Coronary artery (tissue), 2 donors: ENCODE measurements at places on chromosomes 13 and 19.

DNA sequence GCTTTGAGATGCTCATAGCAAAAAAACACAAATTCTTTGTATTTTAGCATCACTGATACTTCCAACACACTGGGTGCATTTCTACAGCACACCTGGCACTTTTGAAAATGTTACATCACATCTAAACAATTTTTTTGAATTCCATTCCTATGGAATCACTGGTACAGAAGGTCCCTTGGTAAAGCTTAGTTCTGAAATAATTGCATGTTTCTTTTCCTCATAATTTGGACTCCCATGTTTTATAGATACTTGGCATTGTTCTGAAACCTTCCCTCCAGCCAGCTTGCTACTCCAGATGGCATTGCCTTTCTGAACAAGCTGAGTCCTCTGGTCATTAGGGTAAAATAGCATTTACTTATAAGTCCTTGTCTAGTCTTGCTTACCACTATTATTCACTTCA is 481.3 kb upstream of the GPC6 start:
- no peak for DNase-seq

DNA sequence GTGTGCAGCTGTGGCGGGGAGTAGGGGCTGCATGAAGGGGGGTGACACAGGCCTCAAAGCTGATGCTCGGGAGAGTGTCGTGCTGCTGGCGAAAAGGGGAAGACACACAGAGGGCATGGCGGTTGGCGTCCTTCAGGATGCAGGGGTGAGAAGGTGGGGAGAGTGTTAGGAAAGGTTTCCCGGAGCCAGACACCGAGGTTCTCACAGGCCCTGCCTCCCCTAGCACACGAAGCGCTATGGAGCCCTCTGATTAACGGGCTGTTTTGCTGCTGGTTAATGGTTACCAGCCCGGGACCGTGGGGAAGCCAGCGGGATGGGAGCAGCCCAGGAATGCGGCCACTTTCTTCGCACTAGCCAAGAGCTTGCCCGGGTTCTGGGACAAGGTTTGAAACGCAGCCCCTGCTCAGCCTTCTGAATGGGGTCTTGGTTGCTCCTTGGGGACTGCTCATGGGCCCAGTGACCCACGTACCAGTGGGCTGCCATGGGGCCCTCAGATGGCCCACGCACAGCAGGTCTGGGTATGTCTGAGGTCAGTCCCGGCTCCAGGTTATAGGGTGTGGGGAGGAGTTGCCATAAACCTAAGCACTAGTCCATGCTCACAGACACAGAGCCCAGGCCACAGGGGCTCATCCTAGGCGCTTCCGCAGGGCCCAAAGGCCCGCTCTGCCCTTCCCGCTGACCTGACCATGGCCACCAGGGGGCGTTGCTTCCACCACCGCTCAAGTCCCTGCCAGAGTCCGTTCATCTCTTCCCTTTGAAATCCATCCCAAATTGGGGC is 31.3 kb upstream of the ISYNA1 start:
- no peak for DNase-seq

GRCh38 chr19:15235781-15236180 is 3.5 kb upstream of the EPHX3 start:
- no peak for DNase-seq

DNA sequence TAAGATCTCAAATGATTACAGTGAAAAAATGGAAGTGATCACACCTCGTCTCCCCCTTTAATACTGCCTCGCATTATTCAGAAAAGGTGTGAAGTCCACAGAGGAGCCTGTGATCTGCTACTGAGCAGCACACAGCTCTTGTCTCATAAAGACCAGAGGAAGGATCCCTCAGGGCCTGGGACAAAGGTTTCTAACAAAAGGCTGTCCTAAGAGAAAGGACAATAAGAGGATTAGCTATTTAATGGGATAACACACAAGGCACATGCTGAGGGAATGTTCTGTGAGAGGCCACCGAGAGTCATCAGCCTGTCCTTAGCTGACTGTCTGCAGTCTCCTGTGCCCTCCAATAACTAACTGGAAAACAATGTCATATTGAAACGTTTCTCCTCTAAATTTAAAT is 26.7 kb downstream of the EBPL start:
- no peak for DNase-seq

DNA sequence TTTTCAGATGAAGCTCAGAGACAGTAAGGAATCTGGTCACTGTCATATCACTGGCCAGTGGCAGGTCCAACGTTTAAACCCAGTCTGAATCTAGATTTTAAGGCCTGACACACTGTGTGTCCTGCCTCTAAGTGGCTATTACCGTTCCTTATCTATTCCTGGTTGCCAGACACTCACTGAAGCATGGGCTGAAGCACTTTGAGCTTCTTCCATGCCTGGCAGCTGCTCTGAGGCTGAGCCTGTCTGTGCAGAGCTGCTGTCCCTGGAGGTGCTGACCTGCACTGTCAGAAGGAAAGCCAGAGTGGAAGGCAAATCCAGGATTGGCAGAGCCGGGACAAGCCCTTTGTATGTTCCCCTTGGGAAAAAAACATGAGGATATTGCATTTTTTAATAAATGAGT is 109.2 kb upstream of the SLC7A1 start:
- DNase-seq, result peak; percentile 40

GRCh38 chr13:107585469-107586180 is 629.7 kb downstream of the LIG4 start:
- no peak for DNase-seq

DNA sequence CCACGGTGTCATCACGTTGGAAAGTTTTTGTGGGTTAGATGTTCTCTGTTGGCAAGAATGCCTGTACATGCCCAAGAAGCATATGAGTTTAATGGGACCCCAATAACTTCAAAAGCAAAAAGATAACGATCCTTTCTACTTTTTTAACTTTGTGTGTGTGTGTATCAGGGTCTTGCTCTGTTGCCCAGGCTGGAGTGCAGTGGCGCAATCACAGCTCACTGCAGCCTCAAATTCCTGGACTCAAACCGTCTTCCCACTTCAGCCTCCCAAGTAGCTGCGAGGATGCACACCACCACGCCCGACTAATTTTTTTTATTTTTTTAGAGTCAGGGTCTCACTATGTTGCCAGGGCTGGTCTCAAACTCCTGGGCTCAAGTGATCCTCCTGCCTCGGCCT is 34.3 kb upstream of the TPM4 start:
- no peak for DNase-seq

DNA sequence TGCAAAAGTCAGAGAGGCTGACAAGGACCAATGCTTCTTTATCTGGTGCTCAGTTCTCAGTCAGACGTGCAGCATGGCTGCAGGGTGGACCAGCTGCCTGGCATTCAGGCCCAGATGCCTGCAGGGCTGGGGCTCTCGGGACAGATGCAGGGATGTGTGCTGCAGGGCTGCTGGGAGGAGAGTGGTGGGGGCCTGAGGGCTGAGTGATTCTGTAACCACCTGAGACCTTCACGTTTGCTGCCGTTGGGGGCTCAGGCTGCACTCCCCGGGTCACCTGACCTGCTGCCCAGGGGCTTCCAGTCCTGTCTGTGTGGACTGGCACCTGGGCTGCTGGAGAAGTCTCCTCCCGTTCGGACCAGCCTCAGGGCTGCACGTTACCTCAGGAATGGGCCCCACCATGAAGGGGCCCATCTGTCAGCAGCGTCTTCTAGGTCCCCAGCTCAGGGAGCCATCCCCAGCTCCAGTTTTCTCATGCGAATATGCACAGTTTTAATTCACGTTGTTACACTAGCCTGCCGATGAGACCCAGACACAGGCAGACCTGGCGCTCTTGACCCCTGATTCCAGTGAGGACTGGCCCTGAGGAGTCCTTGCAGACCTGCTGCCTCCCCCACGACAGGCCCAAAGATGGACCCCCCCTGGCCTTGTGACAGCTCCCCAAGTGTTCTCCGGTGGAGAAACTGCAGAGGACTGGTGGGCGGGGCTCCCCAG is 16.9 kb downstream of the KCTD15 start:
- no peak for DNase-seq

GRCh38 chr13:80814541-80814940 is 473.6 kb upstream of the SPRY2 start:
- DNase-seq, result no peak

DNA sequence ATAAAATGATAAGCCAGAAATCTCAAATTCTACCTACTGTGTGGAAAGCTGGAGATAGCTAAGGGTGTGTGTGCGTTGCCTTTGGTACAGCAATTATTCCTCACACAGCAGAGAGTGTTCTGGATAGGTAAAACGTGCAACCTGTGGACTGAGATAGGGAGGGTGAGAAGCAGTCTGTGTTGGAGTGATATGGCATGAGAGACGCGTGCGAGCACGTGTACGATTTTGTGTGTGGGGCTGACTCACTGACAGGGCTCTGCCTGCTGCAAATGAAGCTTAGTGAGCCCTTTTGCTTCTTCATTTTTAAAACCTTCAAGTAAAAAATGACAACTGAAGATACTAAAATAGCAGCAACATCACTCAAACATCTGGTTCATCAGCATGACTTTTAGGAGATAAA is 35.7 kb upstream of the SLC10A2 start:
- DNase-seq, result no peak

- peak; percentile 92 for DNase-seq
These were observed 2.9 kb upstream of the LTBP4 start for GRCh38 chr19:40598121-40598917.

DNA sequence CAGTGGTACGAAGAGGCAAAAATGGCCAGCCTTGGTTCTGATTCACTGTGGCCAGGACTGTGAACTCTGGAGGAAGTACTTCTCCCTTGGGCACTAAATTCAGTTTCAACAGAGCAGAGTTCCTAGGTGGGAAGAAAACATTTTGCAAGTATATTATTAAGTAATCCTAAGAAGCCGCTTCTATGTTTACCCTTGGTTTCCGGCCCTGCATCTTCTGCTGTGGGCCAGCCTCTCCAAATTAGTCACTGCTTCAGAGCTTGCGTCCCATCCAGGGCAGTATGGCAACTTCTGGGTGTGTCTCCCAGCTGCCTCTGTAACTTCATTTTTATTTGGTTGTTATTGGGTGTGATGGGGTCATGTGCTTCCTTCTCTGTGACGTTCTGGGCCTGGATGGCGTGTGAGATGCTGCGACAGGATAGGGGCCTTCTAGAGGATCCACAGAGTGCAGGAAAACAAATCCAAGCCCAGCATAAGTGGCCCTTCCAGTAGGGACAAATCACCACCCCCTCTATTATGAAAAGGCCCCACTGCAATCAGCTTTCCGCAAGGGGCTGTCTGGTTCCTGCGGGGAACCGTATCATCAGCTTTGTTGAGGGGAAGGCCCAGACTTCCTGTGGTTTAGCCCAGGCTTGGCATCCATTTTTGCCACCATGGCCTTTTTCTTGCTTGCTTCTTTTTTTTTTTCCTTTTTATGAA is 55.1 kb upstream of the C1QTNF9 start:
- DNase-seq, result no peak

- no peak for DNase-seq
These were observed 90.2 kb downstream of the RAB20 start for GRCh38 chr13:110471156-110471832.

DNA sequence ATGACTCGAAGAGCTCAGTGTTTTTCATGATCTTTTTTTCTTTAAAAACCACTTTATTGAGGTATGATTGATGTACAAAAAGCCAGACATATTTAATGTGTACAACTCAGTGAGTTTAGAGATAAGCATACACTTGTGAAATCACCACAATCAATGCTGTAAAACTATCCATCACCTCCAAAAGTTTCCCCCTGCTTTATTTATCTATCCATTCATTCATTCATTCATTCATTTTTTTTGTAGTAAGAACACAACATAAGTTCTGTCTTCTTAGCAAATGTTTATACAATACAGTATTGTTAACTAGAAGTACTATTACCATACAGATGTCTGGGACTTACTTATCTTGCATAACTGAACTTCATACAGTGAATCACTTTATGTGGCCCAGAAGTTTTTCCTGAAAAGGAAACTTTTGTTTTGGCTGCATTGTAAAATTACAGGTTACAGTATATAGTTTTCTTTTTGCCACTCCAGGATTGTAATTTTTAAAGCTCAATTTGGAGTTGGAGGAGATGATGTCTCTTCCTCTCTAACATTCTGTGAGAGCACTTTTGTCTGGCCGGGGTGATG is 6.7 kb downstream of the RAP2A start:
- DNase-seq, result no peak

DNA sequence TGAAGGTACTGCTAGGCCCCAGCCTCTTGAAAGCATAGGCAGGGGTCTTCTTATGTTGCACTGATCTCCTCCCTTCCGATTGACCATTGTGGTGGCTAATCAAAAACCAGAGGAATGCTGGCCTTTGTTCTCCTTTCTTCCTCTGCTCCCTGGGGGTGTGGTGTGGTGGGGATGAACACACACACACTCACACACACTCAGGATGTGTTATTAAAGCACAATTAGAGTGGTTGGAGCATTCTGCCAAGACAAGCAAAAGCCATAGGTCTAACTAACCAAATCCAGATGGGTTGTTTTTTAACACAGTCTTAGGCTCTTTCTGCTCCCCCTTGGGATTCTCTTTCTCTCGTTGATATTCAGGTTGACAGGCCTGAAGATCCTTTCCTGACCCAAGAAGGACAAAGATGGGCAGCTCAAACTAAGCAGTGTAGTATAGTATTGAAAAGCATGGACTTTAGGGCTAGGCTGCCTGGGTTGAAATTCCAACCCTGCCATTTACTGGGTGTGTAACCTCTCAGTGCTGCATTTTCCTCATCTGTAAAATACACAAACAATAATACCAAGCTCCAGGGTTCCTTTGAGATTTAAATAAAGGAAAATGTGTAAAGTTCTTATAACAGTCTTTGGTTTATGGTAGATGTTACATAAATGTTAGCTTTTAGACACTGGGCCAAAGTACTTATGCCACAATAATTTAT is 25.5 kb upstream of the DGKH start:
- DNase-seq, result no peak

GRCh38 chr13:63472711-63473110 is 2057.1 kb upstream of the PCDH20 start:
- no peak for DNase-seq

GRCh38 chr19:4968462-4969291 is at the start of gene KDM4B:
Gene KDM4B (plus strand): TSS chr19:4969113. CDS start chr19:5032891, 63,778 bp downstream.
- peak; percentile 100 for DNase-seq

GRCh38 chr13:107842562-107843180 is 372.7 kb downstream of the LIG4 start:
- DNase-seq, result no peak

DNA sequence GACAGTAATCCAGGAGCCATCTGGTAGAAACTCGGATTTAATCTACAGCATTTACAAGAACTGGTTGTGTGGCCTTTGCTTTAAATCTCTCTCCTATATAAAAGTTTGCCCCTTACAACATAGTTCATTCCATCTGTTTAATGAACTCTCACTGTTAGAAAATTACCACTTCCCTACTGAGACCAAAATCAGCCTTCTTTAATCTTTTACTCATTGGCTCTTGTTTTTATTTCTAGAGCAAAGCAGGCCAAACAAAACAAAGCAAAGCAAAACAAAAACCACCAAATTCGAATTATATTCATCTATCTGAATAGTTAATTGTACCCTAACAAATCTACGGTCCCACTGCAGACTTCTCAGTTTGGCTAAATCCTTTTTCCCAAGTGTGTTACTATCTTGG is 127.0 kb downstream of the UGGT2 start:
- DNase-seq, result no peak

GRCh38 chr13:21079221-21079620 is 17.8 kb upstream of the LATS2 start:
- no peak for DNase-seq

GRCh38 chr13:112874751-112875300 is 94.2 kb upstream of the MCF2L start:
- DNase-seq, result no peak

GRCh38 chr13:27404680-27405079 is 19.7 kb upstream of the GTF3A start:
- no peak for DNase-seq
